ENCODE measurements at places on chromosomes 16 and 17.

DNA sequence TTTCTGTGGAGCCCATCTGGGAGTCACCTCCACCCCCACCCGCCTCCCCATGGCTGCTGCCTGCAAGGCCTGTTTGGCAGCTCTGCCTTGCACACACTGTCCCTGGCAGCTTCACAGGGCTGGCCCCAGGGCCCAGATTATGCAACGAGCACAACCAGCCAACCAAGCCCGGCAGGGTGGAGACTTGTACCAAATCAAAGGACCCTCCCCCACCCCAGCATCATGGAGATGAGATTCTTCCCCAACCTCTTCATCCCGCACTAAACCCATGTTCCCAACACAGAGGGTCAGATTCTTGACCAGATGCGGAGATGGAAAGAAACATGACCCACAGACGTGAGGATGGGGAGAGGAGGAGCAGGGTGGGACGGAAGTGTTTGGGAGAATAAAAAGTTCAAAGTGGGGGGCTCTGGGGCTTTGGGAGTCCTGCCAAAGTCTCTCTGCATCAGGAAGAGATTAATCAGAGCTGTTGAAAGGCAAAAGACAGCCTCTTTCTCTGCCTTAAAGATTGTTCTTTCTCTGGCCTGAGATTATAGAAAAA lies 3.8 kb downstream of the SMARCD2 start:
- DNase-seq, result no peak

GRCh38 chr17:67293251-67294203 lies 48.5 kb upstream of the HELZ start:
- DNase-seq, result peak; percentile 56

DNA sequence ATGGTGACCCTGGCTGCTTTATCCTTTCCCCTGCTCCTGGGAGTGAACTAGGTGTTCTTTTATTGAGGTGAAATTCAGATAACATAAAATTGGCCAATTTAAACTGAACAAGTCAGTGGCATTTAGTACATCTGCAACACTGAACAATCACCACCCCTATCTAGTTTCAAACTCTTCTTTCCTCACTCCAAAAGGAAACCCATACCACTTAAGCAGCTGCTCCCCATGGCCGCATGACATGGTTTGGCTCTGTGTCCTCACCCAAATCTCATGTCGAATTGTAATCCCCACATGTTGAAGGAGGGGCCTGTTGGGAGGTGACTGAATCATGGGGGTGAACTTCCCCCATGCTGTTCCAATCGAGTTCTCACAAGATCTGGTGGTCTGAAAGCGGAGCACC lies 154.1 kb downstream of the STX8 start:
- no peak for DNase-seq

GRCh38 chr17:30505868-30506417 lies 28.7 kb downstream of the GOSR1 start:
- no peak for DNase-seq

DNA sequence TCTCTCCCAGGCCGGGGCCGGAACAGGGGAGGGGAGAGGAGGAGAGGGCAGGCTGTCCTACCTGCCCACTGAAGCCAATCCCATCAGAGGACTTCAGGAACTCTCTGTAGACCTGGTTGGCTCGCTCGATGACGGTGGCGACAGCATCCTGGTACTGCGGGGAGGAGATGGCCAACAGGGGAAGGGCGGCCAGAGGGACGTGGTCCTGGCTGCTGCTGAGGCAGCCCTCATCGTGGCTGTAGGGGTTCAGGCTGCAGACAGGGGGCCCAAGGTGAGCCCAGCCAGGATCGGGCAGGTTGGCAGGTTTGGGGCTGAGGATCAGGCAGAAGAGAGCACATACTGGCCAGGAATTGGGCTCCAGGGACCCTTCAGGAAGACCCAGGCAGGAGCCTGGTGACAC lies 34.2 kb downstream of the PIMREG start:
- no peak for DNase-seq

- DNase-seq, result no peak
These were observed 13.2 kb upstream of the SCNN1B start for GRCh38 chr16:23288726-23289512.

- DNase-seq, result no peak
These were observed 393.2 kb downstream of the PMP22 start for GRCh38 chr17:14871921-14872320.

DNA sequence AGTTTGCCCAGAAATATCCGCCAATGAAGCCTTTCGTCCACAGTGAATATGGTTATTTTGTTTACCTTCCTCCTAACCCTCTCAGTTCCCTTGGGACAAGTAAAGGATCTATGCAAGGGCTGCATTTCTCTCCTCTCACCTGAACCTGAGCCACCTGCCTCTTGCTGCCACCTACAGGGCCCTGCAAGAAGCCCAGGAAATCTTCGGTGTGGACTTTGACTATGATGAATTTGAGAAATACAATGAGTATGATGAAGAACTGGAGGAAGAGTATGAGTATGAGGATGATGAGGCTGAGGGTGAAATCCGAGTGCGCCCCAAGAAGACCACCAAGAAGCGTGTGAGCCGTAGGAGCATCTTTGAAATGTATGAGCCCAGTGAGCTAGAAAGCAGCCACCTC lies 14.0 kb downstream of the SUPT6H start:
- no peak for DNase-seq

DNA sequence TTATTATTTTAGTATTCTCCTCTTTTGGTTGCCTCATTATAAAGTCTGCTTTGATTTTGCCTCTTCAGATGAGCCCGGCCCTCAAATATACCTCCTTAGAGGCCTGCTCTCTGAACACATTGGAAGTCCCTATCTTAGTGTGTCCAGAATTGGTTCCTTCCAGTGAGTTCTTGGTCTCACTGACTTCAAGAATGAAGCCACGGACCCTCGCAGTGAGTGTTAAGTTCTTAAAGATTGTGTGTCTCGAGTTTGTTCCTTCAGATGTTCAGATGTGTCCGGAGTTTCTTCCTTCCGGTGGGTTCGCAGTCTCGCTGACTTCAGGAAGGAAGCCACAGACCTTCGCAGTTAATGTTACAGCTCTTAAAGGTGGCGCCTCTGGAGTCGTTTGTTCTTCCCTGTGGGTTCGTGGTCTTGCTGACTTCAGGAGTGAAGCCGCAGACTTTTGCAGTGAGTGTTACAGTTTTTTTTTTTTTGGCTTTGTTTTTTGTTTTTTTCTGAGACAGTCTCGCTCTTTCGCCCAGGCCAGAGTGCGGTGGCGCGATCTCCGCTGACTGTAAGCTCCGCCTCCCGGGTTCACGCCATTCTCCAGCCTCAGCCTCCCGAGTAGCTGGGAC lies 45.8 kb upstream of the NOS2 start:
- DNase-seq, result no peak

- no peak for DNase-seq
These were observed 19.4 kb downstream of the CFDP1 start for GRCh38 chr16:75413951-75414350.

DNA sequence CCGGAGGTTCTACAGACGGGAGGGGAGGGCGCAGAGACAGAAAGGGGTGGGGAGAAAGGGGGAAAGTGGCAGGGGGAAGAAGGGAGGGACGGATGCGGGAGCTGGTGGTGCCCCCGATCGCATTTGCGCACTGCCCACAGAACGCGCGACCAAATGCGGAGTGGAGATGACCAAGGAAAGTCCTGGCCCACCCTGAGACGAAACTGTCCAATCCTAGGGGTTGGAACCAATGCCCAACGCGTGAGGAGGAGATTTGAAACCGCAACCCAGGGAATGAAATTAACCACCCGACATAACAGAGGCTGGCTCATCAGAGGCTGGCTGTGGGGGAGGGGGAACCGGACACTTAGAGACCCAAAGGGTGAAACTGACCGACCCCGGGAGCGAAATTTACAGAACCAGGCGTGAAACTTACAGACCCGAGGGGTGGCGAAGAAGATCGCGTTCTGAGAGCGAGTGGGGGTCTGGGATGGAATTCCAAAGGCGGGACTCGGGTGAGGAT lies 1.4 kb downstream of the HES7 start:
- peak; percentile 63 for DNase-seq

DNA sequence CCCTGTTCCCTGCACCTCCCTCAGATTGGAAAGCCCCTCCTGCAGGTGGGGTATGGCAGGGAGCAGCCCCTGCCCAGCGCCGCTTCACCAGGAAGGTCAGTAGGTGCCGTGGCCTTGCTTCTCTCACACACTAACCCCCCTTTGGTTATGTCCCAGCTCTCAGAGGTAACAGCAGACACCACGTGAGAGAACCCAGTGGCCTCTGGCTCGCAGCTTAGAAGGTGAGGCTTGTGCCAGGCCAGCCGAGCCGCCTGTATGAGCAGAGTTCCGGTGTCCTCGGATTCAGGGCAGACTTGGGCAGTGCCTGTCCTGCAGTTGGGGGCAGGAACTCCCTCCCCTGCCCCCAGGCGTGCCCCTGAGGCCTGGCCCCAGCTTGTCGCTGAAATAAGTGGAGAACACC lies 47.1 kb downstream of the PRMT7 start:
- DNase-seq, result no peak

DNA sequence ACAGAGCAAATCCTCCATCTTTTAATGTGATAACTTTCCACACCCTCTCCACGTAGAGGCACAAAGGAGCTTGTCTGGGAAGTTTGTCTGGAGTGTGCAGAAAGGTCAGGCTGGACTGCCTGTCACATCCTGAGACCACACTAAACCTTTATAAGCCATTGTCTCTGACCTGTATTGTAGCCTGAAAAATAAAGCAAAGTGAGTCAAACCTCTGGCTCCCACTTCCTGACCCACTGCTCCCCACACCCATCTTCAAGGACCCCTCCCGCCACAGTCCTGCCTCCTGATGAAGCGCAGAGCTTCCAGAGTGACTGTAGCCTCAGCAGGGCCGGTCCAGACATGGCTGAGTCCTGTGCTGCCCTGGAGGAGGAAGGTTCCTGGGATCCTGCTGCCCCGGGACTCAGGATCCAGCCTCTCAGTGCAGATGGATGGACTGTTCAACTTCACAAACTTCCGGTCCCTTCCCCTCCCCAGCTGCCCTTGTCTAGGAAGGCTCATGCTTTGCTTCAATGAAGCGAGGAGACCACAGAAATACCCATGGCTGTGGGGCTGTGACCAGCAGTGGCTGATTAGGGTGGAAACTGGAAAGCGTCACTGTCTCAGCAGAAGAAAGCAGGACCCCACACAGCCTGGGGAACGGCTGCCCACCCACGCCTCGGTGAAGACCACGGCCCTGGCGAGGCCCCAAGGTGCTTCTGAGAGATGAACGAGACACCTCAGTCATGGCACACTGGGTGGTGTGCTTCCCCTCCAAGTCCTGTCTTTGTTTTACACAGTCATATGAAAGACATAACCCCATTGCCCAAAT lies 30.9 kb upstream of the CLEC18B start:
- no peak for DNase-seq

GRCh38 chr16:85687651-85688471 lies 893 bp downstream of the GINS2 start:
- no peak for DNase-seq

DNA sequence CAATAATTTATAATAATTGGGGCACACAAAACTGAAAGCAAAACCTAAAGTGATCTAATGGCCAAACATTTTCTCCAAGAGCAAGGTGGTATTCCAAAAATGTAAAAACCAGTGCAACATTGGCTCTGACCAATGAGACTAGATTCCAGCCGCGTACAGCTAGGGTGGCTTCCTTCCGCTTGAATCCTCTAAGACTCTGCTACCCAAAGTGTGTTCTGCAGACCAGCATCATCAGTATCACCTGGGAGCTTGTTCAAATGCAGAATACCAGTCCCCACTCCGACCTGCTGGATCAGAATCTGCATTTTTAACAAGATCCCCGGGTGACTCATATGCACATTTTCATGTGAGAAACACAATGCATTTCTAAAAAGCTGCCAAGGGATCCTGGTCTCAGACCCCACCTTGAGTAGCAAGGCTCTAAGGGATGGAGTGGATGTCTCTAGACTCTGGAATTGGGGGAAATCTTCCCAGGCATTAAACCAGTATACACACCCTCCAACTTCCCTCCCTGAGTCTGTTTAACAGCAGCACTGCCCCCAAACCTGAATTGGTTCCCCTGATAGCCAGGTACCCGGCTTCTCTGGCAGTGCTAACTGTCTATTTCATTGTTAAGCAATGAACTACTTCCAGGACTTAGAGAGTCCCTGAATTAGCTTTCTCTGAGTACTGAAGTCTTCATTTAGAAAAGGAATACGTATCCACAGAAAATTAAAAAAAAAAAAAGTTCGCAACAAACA lies 118.2 kb downstream of the HS3ST2 start:
- no peak for DNase-seq

- peak; percentile 57 for DNase-seq
These were observed 849 bp upstream of the SOX15 start for GRCh38 chr17:7590743-7591142.

DNA sequence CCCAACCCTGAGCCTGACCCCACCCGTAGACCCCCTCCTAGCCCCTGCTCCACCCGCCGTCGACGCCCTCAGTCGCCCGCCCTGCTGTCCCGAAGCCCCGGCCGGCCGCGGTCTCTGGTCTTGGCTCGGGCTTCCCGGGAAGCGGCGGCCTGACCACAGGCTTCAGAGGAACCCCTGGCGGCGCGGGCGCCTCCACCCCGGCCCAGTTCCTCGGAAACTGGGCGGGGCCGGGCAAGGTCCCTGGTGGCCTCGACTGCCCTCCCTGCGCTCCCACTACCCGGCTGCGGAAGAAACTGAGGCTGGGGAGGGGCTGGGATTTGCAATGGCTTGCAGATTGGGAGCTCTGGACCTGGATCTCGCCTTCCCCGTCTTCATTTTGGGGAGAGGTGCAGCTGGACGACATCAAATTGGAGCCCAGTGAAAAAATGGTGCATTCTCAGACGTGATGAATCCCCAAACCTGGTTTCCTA lies 692 bp upstream of the SOCS1 start:
- peak; percentile 79 for DNase-seq

Data from RPMI7951 (cell line).